ENCODE measurements at places on chromosomes 12 and 14.

DNA sequence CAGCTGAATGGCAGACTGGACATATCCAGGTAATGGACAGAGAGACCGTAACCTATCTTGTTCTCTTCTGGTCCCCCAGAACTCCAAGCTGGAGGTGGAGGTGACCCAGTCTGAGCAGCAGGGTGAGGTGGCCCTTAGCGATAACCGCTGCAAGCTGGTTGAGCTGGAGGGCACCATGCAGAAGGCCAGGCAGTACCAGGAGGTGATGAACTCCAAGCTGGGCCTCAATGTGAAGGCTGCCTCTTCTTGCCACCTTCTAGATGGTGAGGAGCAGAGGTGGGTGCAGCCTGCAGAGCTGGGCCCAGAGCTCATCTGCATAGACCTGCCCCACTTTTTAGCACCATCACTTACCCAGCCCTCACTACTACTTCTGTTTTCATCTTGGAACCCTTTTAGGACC, 7.2 kb upstream of the KRT86 start:
- DNase-seq: no peak

GRCh38 chr14:67446371-67447032, 34.5 kb upstream of the PLEK2 start:
- DNase-seq: no peak

GRCh38 chr12:87320724-87321123, 708.5 kb downstream of the C12orf50 start:
- DNase-seq: no peak

DNA sequence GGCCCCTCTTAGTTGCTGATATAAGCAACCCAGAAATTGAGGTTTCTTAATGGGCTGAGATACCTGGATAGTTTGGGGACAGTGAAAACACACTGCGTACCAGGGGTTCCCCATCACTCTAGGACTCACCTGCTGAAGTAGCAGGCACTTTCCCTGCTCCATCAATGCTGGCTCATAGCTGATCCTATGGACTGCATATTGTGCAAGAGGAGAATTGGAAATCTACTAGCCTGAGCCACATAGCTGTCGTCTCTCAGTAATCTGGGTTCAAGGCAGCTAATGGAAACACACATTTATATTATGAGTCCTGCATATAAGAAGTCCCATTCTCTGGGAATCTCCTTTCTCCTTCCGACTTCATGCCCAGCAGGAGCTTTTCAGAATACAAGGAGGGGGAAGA, 7.3 kb upstream of the DUSP6 start:
- no peak for DNase-seq

DNA sequence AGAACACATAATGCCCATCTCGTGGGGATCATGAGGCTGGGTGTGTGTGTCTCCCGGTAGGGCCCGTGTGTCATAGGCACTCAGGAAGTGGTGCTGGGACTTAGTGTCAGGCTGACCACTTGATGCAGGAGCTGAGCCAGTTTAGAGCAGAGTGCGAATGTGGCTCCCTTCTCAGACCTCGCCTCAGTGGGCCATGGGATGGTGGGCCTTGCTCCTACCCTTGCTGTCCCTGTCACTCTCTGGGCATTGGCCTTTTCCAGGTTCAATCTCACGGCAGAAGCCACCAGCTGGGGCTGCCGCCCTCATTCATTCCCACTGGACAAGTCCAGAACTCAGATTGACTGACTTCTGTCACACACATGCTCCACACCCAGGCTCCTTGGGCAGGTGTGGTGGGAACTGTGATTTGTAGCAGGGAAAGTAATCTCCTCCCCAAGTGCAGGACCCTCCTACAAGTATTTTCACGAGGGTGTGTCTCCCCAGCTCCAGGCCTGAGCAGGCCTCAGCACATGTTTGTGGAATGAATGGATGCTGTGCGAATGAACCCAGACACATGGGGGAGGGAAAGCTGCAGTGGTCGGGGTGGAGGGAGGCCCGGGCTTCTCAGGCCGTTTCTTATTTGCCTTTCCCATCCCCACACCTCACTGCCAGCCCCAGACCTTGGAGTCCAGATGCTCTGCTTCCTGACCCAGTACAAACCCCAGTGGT, 54.9 kb downstream of the BEGAIN start:
- no peak for DNase-seq

Measured in NCI-H1417 (cell line).